Ascending aorta (tissue), 2 donors: ENCODE measurements at places on chromosomes 1 and 21. TPM values are rescaled to one million over a fixed set of nuclear protein-coding genes. Genes with fewer than 3 reads are reported as not detected.

Gene PYHIN1
- total RNA-seq = 2.8 TPM

- peaks cover 7% of the 10 kb centered on the region for H3K36me3 ChIP-seq
- no peak overlapping the region for H3K4me3 ChIP-seq
- no peaks in the 10 kb centered on the region for H3K4me1 ChIP-seq
- H3K27ac ChIP-seq = no peak overlapping the region
These were observed 221.3 kb upstream of the DMRTA2 start for GRCh38 chr1:50644447-50645105.

Gene SMYD2
- total RNA-seq = 2.4 TPM

Gene ATP6V1G3
- not detected for total RNA-seq

GRCh38 chr1:239843541-239843940 is 248.1 kb upstream of the FMN2 start:
- H3K4me1 ChIP-seq = no peaks in the 10 kb centered on the region
- no peak overlapping the region for H3K4me3 ChIP-seq
- DNase-seq = no peak
- H3K36me3 ChIP-seq = no peaks in the 10 kb centered on the region
- H3K27ac ChIP-seq = no peak overlapping the region

DNA sequence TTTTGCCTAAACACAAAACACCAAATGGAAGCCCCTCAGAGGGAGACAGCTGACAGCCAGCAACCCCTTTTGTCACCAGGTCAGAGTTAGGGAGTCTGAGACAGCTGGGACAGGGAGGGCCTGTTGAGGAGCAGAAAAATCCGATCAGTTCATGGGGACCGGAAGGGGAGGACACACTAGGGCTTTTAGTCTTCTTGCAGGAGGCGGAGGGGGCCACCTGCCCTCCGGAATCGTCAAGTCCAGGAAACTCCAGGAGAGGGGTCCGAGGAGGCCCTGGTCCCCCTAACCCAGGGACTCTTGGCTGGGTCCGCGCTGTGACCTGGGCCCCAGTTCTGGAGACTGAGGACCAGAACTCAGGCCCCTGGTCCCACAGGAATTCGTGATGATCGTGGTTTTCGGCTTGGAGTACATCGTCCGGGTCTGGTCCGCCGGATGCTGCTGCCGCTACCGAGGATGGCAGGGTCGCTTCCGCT is 34.2 kb downstream of the KCNQ4 start:
- no peak for DNase-seq
- peaks cover 21% of the 10 kb centered on the region for H3K4me1 ChIP-seq
- no peak overlapping the region for H3K27ac ChIP-seq
- peaks cover 5% of the 10 kb centered on the region for H3K36me3 ChIP-seq

Gene RIIAD1
- total RNA-seq = not detected

Gene C1orf53
- total RNA-seq = not detected

Gene ARTN
- total RNA-seq = not detected

Gene SPRR5
- not detected for total RNA-seq

Gene PALMD
- 34.4 TPM for total RNA-seq

- DNase-seq = no peak
- H3K27ac ChIP-seq = no peak overlapping the region
- no peak overlapping the region for H3K4me3 ChIP-seq
These were observed 38.2 kb downstream of the BCL9 start for GRCh38 chr1:147579532-147579931.

GRCh38 chr1:33524586-33524985 is 52.1 kb downstream of the ZSCAN20 start:
- no peak overlapping the region for H3K4me3 ChIP-seq
- no peaks in the 10 kb centered on the region for H3K4me1 ChIP-seq
- no peaks in the 10 kb centered on the region for H3K36me3 ChIP-seq
- no peaks in the 10 kb centered on the region for H3K27me3 ChIP-seq
- no peak for DNase-seq
- H3K27ac ChIP-seq = no peak overlapping the region

DNA sequence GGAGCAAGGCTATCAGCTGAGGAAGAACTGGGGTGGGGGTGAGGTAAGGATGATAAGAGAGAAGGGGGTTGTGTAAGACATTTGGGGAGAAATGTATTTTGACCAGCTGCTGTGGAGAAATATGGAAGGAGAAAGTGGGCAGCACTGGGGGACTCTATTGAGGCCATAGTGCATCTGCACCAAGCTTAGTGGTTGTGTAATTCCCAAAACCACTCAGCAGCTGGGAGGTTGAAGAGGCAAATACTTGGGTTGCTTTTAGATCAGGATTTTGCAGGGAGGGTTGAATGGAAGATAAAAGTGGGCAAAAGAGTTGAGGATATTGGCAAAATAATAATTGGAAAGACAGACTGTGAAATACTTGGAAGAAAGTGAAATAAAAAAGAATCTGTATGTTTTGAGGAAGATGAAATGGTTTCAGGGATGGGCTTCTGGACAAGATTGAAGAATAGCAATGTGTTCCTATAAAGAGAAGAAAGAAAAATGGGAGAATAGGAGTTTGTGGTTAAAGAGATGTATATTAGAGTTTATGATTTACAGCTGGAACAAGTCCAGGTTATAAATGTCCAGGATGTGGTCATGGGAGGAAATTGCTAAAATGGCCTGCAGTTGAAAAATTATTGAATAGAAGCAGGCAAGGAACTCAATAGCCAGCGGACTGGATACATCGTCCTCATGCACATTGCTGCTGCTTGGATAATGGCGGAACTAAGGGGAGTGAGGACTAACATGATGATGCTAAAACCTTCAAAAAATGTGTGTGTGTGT is 162.7 kb downstream of the DNM3 start:
- no peaks in the 10 kb centered on the region for H3K27me3 ChIP-seq
- H3K4me3 ChIP-seq = no peak overlapping the region
- no peaks in the 10 kb centered on the region for H3K4me1 ChIP-seq
- no peak for DNase-seq
- H3K36me3 ChIP-seq = no peaks in the 10 kb centered on the region
- H3K27ac ChIP-seq = no peak overlapping the region

DNA sequence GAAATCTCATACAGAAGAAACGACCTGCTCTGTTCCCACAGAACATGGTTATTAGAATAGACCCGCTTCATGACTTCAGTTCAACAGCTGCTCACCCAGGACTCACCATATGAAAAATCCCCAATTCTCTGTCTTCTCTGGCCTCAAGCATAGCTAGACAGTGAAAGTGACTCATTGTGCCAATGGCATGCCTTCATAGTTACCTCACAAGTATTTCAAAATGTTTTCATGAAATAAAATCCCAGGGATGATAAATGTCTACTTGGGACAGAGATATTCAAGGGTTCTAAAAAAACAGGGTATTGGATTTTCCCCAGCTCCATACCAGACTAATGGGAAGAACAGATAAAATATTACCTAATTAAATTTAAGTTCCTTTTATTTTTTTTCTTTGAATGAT is 82.3 kb downstream of the NOTCH2 start:
- H3K27me3 ChIP-seq = no peaks in the 10 kb centered on the region
- peaks cover 21% of the 10 kb centered on the region for H3K4me1 ChIP-seq
- peaks cover 2% of the 10 kb centered on the region for H3K36me3 ChIP-seq
- H3K4me3 ChIP-seq = no peak overlapping the region
